Activated T-helper 2 cell treated with anti-CD3 and anti-CD28 coated beads, Interferon-gamma antibody, Interleukin-2, Interleukin-4, amounts not matched to agents 10 μg/mL and 5 μg/mL and 100 μg/mL, durations not matched to agents 14 hours and 24 hours and 36 hours (primary cell): ENCODE measurements at places on chromosomes 12 and 14. TPM values are rescaled to one million over a fixed set of nuclear protein-coding genes. Genes with fewer than 3 reads are reported as not detected.
A peak's percentile ranks its signal among the peaks of the same experiment; 100 is the strongest.

DNA sequence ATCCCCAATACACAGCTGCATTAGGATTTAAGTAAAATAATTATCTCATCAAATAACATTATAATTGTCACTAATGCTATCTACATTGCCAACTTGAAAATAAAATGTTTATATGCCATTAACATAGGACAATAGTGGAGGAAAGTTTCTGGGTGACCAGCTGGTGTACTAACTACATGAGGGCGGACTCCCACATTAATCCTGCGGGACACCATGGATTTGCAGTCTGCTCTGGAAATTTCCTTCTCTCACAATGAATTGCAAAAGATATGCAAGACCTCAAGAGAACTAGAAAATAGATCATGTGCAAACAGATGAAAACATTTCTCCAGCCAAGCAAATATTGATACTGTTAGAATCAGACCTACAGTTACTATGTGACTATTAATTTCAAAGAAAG is 390.1 kb downstream of the NAV3 start:
- no peaks in the 10 kb centered on the region for H3K27me3 ChIP-seq
- no peak overlapping the region for H3K4me3 ChIP-seq
- DNase-seq = no peak
- no peaks in the 10 kb centered on the region for H3K36me3 ChIP-seq

The KRT7 gene
- 4.2 and 4.7 TPM in 2 replicates for total RNA-seq

The B4GALNT3 gene
- 6.5 and 6.9 TPM in 2 replicates for total RNA-seq

The TAS2R31 gene
- 3.9 and 4.6 TPM in 2 replicates for total RNA-seq

The RNF212B gene
- total RNA-seq = not detected in 2 replicates

DNA sequence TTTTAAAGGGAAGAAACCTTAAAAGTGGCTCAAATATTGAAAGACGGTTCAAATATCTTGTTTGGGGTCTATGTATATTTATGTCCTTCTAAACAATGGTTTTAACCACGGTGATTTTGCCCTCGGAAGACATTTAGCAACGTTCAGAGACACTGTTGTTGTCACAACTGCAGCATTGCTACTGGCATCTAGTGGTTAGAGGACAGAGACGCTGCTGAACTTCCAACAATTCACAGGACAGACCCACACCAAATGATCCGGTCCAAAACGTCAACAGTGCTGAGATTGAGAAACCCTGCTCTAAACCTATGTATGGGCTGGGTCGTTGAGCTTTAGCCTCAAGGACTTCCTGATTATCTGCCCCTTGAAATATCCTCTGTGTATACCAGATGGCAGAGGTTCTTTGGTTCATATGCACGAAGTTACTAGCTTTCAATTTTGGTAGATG is 1.7 kb downstream of the ANGEL1 start:
- no peaks in the 10 kb centered on the region for H3K27me3 ChIP-seq
- peak overlapping the region; percentile 49 for H3K27ac ChIP-seq
- H3K36me3 ChIP-seq = peaks cover 14% of the 10 kb centered on the region
- H3K4me1 ChIP-seq = peaks cover 21% of the 10 kb centered on the region

DNA sequence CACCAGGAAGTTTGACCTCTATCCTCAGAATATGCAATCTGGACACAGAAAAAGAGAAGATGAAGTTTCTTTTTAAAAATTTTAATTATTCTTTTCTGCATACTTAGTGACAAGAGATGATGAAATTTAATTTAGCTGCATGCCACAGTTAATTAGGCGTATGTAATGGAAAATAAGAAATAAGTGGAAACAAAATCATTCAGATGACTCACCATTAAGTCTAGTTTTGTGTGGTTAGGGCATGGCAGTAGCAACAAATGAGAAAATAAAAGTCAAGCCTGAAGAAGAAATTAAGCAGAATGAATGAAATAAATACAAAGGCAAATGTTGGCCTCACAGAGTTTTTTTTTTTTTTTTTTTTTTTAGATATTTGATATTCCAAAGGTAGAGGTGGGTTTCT is 30.9 kb upstream of the KLRD1 start:
- DNase-seq = no peak
- peaks cover 25% of the 10 kb centered on the region for H3K27me3 ChIP-seq
- H3K4me3 ChIP-seq = no peak overlapping the region
- H3K27ac ChIP-seq = no peak overlapping the region
- H3K4me1 ChIP-seq = peaks cover 4% of the 10 kb centered on the region
- no peaks in the 10 kb centered on the region for H3K36me3 ChIP-seq

DNA sequence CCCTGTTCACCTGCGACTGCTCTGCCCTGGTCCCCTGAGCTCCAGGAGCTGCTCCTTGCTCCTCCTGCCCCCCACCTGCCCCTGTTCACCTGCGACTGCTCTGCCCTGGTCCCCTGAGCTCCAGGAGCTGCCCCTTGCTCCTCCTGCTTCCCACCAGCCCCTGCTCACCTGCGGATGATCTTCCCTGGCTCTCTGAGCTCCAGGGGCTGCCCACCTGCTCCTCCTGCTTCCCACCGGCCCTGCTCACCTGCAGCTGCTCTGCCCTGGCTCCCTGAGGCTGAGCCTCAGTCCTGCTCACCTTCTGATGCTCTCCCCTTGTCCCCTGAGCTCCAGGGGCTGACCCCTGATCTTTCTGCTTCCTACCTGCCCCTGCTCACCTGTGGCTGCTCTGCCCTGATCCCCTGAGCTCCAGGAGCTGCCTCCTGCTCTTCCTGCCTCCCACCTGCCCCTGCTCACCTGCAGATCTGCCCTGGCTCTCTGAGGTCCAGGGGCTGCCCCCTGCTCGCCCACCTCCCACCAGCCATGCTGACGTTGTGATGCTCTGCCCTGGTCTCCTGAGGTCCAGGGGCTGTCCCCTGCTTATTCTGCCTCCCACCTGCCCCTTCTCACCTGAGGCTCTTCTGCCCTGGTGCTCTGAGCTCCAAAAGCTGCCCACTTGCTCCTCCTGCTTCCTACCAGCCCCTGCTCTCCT is 219.2 kb downstream of the TMEM121 start:
- H3K4me1 ChIP-seq = peaks cover 2% of the 10 kb centered on the region
- H3K4me3 ChIP-seq = no peak overlapping the region
- H3K36me3 ChIP-seq = no peaks in the 10 kb centered on the region
- H3K27ac ChIP-seq = no peak overlapping the region

DNA sequence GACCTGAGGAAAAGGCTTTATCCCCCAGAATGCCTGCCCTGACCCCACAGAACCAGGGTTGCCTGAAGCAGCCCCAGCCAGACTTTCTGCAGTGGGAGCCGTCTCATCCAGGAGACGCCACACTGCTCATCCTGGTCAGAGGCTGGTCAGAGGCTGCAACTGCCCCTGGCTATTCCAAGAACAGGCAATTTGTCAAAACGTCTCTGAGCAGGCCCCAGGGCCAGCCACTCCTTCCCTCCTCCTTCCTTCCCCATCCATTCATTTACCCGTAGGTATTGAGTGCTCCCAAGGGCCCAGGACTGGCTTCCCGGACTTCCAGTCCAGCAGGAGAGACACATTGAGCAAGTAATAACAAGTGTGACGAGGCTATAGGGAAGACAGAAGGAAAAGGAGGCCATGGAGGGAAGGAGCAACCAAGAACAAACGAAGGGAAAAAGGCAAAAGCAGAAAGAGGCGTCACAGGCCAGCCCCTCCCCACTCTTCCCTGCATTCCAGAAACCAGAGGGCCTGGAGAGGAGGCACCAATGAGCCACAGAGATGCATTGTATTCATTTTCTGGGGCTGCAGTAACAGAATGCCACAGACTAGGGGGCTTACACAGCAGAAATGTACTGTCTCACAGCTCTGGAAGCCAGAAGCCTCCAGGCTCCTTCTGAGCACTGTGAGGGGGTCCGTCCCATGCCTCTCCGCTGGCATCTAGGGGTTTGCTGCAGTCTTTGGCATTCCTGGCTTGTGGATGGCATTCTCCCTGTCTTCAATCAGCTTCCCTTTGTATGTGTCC is 21.0 kb upstream of the CD9 start:
- H3K27me3 ChIP-seq = peaks cover 2% of the 10 kb centered on the region
- no peaks in the 10 kb centered on the region for H3K36me3 ChIP-seq
- DNase-seq = no peak
- H3K4me1 ChIP-seq = no peaks in the 10 kb centered on the region

The BICDL1 gene
- 127 and 130 TPM in 2 replicates for total RNA-seq

DNA sequence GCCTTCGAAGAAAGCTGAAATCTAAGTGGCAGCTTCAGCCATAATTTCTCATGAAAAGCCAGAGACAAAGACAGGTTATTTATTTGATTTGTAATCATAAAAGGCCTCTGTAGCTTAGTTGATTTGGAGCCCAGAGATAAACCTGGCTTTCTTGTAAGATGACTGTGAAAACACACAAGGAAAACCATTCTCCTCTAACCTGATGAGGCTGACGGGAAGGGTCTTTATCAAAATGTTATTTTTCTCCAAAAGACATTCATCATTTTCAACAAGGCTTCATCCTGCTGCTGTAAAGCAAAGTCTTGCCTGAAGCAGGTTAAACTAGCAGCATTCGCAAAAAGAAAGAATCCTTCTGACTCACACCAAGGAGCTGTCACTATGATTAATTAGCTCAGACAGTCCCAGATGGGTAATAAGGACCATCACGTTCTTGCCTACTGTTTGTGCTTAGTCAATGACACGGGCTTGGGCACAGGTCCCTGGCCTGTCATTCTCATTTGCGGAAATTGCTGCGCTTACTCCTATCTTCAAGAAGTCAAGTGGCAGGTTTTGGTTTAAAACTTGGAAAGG is 286.6 kb downstream of the C12orf75 start:
- H3K36me3 ChIP-seq = no peaks in the 10 kb centered on the region
- no peak overlapping the region for H3K4me3 ChIP-seq
- no peak for DNase-seq
- no peaks in the 10 kb centered on the region for H3K4me1 ChIP-seq
- H3K27ac ChIP-seq = no peak overlapping the region

GRCh38 chr14:84028080-84028604 is 1501.8 kb upstream of the FLRT2 start:
- H3K4me1 ChIP-seq = no peaks in the 10 kb centered on the region
- no peaks in the 10 kb centered on the region for H3K27me3 ChIP-seq
- H3K36me3 ChIP-seq = no peaks in the 10 kb centered on the region

The ULK1 gene
- 28.0 and 30.2 TPM in 2 replicates for total RNA-seq

- no peaks in the 10 kb centered on the region for H3K36me3 ChIP-seq
- H3K4me3 ChIP-seq = no peak overlapping the region
- no peak for DNase-seq
- no peak overlapping the region for H3K27ac ChIP-seq
- H3K4me1 ChIP-seq = no peaks in the 10 kb centered on the region
- H3K27me3 ChIP-seq = no peaks in the 10 kb centered on the region
Observed at GRCh38 chr12:126198966-126199692, 1133.9 kb downstream of the AACS start.

GRCh38 chr14:63896278-63896720 is 43.5 kb downstream of the SYNE2 start:
- no peak overlapping the region for H3K27ac ChIP-seq
- peaks cover 5% of the 10 kb centered on the region for H3K36me3 ChIP-seq
- H3K4me3 ChIP-seq = no peak overlapping the region
- peaks cover 8% of the 10 kb centered on the region for H3K4me1 ChIP-seq
- DNase-seq = no peak

- H3K4me3 ChIP-seq = no peak overlapping the region
- no peaks in the 10 kb centered on the region for H3K36me3 ChIP-seq
- no peak overlapping the region for H3K27ac ChIP-seq
- H3K27me3 ChIP-seq = peaks cover 2% of the 10 kb centered on the region
Observed at GRCh38 chr12:80154261-80154660, 54.9 kb downstream of the OTOGL start.

The RHEBL1 gene
- 14.2 and 16.0 TPM in 2 replicates for total RNA-seq

- H3K27me3 ChIP-seq = peaks cover 3% of the 10 kb centered on the region
- no peak overlapping the region for H3K4me3 ChIP-seq
- DNase-seq = no peak
- H3K27ac ChIP-seq = no peak overlapping the region
Observed at GRCh38 chr14:35349496-35350365, 54.8 kb downstream of the NFKBIA start.

DNA sequence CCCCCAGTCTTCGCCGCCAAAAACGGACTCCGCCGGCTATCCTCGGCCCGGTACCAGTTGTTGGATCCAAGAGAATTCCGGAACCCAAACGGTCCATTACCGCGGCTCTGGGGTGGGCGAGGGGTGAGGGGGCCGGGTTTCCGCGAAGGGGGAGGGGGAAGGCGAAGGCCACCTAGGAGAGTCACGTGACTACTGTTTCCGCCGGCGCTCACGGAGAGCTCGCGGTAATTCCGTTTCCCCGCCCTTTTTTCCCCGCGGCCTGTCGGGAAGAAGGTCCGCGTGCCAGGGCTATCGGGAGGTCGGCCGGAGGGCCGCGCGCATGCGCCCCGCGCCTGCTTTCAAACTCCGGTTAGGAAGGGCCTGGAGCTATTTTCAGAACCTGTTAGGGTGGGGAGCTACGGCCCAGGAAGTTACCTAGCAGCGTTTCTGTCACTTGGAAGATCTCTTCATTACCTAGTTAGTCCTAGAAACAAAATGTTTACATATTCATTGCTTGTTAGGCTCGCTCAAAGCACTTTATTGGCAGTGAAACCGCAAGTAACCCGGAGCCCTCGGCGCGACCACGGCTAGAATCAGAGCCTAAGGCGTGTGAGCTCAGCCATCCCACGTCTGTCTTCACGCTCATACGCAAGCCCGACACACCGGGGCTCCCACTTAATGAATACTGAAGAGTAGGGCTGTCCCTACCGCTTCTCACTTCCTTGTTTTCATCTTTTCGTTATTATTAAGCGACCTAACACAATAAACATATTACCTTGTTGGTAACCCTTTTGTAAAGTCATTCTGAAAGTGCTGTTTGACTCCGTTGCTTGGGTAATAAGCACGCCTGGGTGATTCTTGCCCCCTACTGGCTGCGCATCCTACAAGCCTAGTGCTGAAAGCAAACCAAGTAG is 624 bp upstream of the SBNO1 start:
- DNase-seq = peak; percentile 97
- H3K4me1 ChIP-seq = peaks cover 8% of the 10 kb centered on the region
- H3K4me3 ChIP-seq = peak overlapping the region; percentile 82

DNA sequence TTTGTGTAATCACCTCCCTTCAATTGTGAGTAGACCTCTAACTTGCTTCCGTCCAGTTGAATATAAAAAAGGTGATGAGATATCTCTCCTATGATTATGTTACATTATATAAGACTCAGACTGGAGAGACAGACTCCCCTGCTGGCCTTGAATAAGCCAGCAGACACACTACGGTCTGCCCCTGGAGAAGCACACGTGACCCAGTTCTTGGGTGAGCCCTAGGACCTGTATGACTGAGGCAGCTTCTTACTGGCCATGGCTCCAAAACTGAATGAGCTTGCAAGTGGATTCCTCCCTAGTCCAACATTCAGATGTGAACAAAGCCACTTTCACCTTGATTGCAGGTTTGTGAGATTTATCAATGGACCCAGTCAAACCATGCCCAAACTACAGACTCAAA is 427.9 kb upstream of the DCN start:
- H3K27me3 ChIP-seq = no peaks in the 10 kb centered on the region
- H3K27ac ChIP-seq = no peak overlapping the region
- no peaks in the 10 kb centered on the region for H3K4me1 ChIP-seq

- no peak for DNase-seq
- peaks cover 30% of the 10 kb centered on the region for H3K27me3 ChIP-seq
- H3K27ac ChIP-seq = no peak overlapping the region
- H3K36me3 ChIP-seq = no peaks in the 10 kb centered on the region
- no peak overlapping the region for H3K4me3 ChIP-seq
Observed at GRCh38 chr14:95699412-95699811, 13.2 kb downstream of the TCL1B start.

GRCh38 chr12:51721282-51721940 is 127.1 kb downstream of the FIGNL2 start:
- H3K4me3 ChIP-seq = no peak overlapping the region
- H3K27ac ChIP-seq = no peak overlapping the region
- H3K36me3 ChIP-seq = no peaks in the 10 kb centered on the region
- peak; percentile 10 for DNase-seq
- H3K4me1 ChIP-seq = peaks cover 5% of the 10 kb centered on the region

GRCh38 chr14:104328607-104329006 is 190.2 kb downstream of the KIF26A start:
- H3K27me3 ChIP-seq = no peaks in the 10 kb centered on the region
- no peak for DNase-seq
- H3K27ac ChIP-seq = no peak overlapping the region
- no peaks in the 10 kb centered on the region for H3K4me1 ChIP-seq
- H3K4me3 ChIP-seq = no peak overlapping the region
